Osteoblast (primary cell): ENCODE measurements at places on chromosomes 5 and 9.
A peak's percentile ranks its signal among the peaks of the same experiment; 100 is the strongest.

- DNase-seq: no peak
Measured at GRCh38 chr9:89078421-89078820, 87.2 kb downstream of the S1PR3 start.

DNA sequence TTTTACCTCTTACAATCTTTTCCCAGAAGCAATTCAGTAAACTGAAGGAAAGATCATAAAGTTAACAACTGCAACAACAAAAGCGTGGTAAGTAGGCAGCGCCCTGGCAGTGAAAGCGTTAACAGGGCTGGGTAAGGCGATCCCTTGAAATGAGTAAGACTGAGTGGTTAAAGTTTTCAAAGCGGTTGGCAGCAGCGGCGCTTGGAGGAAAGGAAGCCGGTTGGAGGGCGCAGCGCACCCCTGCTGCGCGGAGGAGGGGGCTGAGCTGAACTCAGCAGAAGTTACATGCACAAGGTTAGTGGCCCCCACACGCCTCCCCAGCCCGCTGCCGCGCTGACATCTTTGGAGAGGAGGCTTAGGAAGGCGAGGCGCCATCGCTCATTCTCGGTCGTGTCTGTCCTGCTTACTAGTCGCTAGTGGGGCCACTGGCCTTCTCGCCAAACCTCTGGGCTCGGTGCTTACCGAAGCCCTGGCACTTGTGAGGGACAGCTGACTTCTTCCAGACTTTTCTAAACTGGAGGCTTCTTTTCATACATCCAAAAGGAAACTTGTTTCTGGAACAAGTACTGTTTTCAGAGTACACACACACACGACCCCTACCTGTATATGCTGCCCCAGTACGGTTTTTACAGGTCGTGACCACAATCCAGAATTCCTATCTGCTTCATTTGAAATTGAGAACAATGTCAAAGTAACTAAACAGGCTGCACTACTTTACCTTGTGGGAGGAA, at the start of gene SH3RF2:
Gene SH3RF2, plus strand, starts transcription at position 178 of the 731 bp plus-strand sequence. CDS start 1,351 bp downstream, outside the sequence.
- peak; percentile 82 for DNase-seq

GRCh38 chr5:64505769-64506566, at the start of gene RGS7BP:
Gene RGS7BP (plus strand): TSS chr5:64506015. CDS start chr5:64506625, 610 bp downstream.
- peak; percentile 71 for DNase-seq

GRCh38 chr5:75664979-75665378, 52.3 kb downstream of the POC5 start:
- no peak for DNase-seq

- peak; percentile 90 for DNase-seq
Measured at GRCh38 chr9:93096131-93096802, at the start of gene CARD19. Gene CARD19 (plus strand): TSS chr9:93096217. CDS start chr9:93096346, 129 bp downstream.

DNA sequence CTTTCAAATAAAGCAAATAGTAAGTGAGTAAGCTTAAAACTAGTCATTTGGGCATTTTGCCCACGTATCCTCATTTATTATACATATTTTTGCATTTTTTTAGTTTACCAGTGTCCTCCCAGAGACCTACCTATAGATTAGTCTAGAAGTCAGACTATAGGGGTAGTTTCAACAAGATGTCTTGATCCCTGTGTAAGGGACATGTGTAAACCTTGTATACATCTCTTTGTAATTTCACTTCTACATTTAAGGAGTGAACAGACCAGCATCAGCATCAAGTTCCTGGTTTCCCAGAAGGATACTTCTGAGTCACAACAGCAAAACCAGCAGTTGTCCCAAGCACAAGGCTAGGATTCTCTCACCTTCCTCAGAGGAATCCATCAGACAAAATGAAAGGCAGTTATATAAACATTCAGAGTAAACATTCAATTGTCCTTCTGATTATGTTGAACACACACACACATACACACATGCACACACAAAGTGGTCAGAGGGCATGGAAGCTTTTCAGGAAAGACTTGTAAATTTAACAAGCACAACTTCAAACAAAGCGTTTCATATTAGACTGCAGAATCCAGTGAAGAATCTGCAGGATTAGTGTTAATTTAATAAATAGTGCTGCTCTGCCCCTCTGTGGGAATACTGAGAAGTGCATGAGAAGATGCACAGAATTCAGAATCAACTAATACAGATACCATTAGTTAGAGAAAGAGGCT, 55.4 kb downstream of the HINT1 start:
- no peak for DNase-seq
